ENCODE measurements at places on chromosomes 6 and 20.

DNA sequence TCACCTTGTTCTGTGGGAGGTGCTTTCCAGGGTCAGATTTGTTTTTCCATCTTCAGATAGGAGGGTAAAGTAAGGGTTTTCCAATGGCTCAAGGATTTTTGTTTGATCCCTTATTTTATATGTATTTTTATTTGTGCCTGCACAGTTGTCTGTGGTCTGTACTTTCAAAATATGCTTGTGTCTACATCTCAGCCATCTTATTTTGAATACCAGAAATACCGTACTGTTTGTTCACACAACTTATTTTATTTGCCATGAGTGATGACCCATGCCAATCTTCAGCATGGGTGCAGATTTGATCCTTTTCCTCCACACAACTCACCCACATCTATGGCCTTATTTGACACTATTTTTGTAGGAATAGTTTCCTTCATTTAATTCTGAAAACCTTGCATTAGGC, 72.2 kb upstream of the PTCHD4 start:
- no peak for DNase-seq

DNA sequence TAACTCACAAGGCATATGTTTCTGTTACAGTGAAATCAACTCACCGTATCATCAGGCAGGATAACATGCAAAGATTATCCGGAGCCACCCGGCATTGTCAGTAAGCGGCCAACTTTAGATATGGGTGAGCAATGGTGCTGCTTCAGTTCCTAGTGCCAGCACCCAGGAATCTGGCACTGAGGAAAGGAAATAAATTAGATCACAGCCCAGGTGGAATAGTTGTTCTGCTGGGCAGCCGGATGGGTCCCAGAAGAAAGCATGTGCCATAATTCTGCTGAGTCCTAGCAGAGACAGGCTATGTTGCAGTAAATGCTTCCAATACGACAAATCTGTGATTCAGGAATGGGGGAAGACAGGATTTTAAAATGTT, 183.6 kb upstream of the SPTLC3 start:
- no peak for DNase-seq

DNA sequence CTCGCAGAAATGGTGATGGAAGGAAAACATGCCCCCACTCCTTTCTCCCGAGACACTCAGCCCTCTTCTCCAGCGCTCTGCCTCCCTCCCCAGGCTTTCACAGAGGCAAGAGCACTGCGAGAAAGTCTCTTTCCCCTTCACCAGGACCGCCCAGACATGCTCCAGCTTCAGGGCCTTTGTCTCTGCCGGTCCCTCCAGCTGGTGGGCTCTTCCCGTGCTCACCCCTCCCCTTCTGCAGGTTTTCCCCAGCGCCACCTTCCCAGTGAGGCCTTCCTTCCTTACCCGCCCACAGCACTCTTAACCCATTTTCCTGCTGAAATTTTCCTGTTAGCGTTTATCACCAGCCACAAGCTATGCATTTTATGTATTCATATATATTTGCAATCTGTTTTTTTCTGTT, 86.2 kb downstream of the TFAP2C start:
- no peak for DNase-seq

GRCh38 chr20:7379621-7380220, 560.5 kb downstream of the HAO1 start:
- no peak for DNase-seq

DNA sequence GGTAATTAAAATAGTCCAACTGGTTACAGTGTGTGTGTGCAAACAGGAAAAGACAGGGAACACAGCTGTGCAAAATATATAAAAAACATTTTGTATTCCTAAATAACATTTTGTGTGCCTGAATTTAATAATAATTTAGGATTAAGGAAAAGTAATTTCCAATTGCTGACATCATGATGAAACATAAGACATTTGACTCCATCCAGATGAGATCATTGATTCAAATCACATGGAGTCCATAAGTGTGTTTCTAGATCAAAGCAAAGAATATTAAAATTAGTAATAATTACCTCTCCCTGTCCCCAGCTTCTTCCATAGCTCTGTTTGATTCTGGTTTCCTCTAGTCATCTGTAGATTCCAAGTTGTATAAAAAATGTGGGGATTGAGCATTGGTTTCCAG, 64.6 kb upstream of the BTN3A2 start:
- DNase-seq: no peak

Data from stimulated activated CD4-positive, alpha-beta T cell treated with anti-CD3 and anti-CD28 coated beads, TNF-alpha, amount 100 ng/mL, for 24 hours (primary cell).